Activated CD4-positive, alpha-beta T cell treated with anti-CD3 and anti-CD28 coated beads, Interleukin-2, amount 10 ng/mL, durations not matched to agents 7 days and 5 days (primary cell): ENCODE measurements at places on chromosomes 4 and X. TPM values are rescaled to one million over a fixed set of nuclear protein-coding genes. Genes with fewer than 3 reads are reported as not detected.

RHOXF1 gene
- not detected for total RNA-seq

ARHGAP36 gene
- total RNA-seq = not detected

CLDN22 gene
- not detected for total RNA-seq

- no peak for DNase-seq
Measured at GRCh38 chr4:152278172-152278504, 257.8 kb downstream of the FBXW7 start.

DNA sequence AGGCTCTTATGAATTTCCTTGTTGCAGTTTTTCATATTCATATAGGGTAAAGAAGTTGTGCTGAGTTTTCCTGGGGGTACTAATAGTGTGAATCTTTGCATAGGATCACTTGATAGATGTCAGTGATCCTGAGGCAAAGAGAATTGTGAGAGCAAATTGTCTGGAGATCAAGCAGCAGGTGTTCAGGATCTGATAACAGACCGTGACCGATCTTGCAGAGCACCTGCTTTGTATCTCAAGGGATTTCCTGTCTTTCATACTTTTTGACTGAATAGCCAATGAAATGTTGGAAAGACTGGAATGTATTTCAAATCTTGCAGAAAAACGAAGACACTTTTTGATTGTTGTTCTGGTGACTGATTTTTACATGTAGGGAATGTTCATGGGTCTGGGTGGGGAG, 914.5 kb downstream of the STIM2 start:
- no peak for DNase-seq

DNA sequence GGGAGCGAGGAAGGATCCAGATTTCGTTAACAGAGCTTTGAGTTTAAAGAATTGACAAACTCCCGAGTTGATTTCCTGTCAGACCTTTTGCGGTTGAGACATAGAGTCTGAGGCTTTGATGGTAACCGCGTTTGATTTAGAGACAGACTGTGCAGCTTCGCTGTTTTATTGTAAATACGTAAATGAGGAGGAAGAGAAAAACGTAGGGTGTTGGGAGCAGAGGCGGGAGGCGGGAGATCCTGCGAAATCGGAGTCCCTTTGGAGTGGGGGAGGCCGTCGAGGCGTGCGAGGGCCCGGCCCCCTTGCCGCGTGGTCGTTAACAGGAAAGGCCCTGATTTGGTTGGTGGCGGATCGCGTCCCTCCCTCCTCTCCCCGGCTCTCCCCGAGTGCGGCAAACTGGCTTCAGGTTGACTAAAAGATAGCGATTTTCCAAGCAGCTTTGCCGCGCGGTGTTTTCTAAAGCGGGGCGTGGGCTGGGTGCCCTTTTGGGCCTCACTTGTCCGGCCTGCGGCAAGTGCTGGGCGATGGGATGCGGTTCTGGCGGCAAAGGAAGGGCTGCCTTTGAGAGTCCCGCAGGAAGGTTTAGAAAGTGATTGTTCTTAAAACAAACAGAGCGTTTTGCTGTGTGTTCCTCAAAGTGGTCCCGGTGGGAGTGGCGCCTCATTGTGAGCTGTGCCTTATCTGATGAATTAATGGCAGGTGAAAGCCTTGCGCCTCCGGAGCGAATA, 857 bp downstream of the SCML1 start:
- peak; percentile 56 for DNase-seq

GRCh38 chr4:54254116-54254914, 25.2 kb downstream of the PDGFRA start:
- no peak for DNase-seq

SATL1 gene
- not detected for total RNA-seq
